ENCODE measurements at places on chromosomes 1 and 21.

- DNase-seq = peak; percentile 37
Measured at GRCh38 chr1:228445843-228446650, 29.4 kb upstream of the TRIM17 start.

- peak; percentile 62 for DNase-seq
Measured at GRCh38 chr1:116990612-116991151, 10.9 kb upstream of the CD101 start.

GRCh38 chr21:40841524-40842196 is 5.3 kb downstream of the DSCAM start:
- no peak for DNase-seq

GRCh38 chr1:1605724-1606123 is 5.8 kb upstream of the FNDC10 start:
- DNase-seq = no peak

GRCh38 chr1:76160225-76160624 is 85.7 kb downstream of the ST6GALNAC3 start:
- no peak for DNase-seq

DNA sequence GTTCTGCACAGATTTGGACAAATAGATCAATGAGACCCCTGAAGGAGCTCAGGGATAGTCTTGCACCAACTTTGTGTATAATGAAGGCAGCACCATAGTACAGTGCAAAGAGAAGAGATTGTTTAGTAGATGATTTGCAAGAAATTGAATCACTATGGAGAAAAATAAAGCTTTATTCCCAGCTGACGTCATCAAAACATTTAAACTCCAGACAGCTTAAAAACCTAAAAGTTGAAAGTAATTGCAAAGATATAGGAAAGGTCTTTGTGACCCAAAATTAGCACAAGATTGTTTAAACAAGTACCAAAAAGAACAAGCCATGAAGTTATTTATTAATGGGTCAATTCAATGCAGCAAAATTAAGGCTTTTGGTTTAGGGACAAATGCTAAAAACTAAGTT is 88.8 kb upstream of the BACE2 start:
- DNase-seq = no peak

DNA sequence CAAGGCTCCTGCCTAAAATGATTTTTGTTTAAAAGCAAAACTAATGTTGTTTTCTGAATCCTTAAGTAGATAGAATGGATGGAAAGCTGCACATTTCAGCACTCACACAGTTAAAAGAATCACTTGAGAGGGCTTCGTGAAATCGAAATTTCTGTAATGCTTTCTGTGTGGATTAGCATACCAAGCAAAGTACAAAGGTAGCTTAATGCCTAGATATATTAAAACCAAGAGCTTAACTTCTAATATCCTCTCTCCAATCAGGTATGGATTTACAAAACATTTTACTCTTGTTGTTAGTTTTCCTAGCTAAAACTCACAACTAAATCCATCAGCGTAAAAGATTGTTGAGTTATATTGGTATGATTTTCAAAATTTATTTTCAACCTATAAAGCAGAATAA is 378.8 kb upstream of the PRMT6 start:
- no peak for DNase-seq

DNA sequence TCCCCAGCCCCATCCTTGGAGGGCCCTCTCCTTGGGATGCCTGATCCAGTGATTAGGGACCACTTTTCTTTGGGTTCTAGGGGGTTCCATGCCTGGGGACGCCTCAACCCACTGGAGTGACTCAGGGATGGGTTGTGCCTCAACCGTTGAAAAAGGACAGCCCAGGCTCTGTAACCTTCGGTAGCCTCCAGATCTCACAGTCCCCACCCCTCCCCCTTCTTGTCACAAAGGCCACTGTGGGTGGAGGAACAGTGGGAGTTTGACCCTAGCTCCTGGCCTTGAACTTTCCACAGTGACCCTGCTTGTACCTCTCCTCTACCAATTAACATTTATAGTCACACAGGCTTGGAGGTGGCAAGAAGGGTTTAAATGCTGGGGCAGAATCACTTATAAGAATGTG is 2.6 kb upstream of the RORC start:
- no peak for DNase-seq

DNA sequence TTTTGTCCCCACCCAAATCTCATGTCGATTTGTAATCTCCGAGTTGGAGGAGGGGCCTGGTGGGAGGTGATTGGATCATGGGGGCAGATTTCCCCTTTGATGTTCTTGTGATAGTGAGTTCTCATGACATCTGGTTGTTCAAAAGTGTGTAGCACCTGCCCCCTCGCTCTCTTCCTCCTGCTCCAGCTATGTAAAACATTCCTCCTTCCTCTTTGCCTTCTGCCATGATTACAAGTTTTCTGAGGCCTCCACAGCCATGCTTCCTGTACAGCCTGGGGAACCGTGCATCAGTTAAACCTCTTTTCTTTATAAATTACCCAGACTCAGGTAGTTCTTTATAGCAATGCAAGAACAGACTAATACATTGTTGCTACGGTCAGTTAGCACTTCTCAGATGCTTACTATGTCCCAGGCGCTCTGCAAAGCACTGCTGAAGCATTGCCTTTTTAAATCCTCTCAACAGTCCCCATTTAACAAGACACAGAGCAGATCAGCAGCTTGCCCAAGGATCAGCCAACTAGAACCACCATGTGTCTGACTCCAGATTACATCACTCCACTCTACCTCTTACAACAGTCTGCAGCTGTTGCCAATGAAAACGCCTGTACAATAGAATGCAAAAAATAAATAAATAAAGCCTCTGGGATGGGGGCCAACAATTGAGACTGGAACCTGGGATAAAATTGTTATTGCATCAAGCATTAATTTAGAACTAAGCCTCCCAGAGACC is 52.4 kb upstream of the USP1 start:
- DNase-seq = peak; percentile 29

GRCh38 chr1:5394111-5394510 is 598.1 kb downstream of the NPHP4 start:
- DNase-seq = no peak

DNA sequence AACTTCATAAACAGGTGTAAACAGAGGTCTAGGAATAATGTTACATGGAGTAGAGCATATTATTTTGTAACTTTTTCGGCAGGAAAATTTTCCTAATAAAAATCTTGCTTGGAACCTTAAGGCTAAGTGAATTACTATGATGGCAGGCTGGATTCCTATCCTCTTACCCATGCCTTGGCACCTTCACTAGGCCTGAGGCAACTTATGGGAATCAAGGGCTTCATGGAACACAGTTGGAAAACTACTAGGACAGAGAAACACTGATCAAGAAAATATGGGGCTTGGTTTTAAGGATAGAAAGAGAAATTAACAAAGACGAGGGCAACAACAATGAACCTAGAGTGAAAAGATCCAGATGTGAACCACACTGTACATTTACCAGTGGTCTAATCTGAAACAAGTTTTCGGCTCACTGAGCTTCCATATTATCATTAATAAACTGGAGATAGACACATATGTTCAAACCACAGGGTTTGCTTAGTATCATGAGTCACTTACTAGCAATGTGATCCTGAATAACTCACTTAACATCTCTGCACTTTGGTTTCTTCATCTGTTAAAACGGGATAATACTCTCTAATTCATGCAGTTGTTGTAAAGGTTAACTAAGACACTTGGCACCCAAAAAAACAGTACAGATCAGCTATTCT is 68.5 kb downstream of the GPATCH2 start:
- DNase-seq = no peak

- DNase-seq = peak; percentile 61
Measured at GRCh38 chr1:51636764-51637522, 20.1 kb downstream of the OSBPL9 start.

GRCh38 chr1:94001397-94002045 is 92.3 kb upstream of the GCLM start:
- no peak for DNase-seq

DNA sequence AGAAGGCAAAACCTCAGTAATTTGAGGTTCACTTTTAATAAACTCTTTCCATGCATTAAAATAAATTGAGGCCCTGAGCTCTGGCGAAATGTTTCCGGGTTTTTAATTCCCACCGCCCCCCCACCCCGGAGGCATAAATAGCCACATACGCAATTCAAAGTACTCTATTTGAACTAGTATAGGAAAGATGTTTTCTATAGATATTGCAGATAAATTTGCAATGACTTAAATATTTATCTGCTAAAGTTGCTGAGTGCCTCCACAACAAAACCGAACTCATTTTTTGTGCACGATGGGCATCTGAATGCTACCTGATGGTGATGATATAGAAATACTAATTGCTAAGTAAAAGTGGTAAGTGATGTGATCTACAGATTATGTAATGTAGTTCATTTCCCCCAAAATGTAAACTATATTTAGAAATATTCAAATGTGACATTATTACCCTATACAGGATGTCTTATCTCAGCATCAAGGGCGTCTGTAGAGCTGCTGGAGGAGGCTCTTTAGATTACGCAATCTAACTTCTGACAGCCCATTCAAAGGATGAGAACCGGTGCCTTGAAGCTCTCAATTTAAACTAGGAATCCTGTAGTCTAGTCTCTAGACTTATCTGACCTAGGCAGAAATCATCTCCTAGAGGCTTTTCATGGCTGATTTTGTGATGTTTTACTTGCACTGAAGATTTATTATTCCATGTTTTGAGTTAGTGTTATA is 8.5 kb downstream of the IRF2BP2 start:
- peak; percentile 59 for DNase-seq

GRCh38 chr1:31007462-31007991 is 58.0 kb downstream of the PUM1 start:
- DNase-seq = peak; percentile 59

GRCh38 chr1:112614460-112615065 is 4.4 kb downstream of the ST7L start:
- DNase-seq = peak; percentile 73

- no peak for DNase-seq
Measured at GRCh38 chr1:38624336-38625039, 235.1 kb downstream of the RRAGC start.

DNA sequence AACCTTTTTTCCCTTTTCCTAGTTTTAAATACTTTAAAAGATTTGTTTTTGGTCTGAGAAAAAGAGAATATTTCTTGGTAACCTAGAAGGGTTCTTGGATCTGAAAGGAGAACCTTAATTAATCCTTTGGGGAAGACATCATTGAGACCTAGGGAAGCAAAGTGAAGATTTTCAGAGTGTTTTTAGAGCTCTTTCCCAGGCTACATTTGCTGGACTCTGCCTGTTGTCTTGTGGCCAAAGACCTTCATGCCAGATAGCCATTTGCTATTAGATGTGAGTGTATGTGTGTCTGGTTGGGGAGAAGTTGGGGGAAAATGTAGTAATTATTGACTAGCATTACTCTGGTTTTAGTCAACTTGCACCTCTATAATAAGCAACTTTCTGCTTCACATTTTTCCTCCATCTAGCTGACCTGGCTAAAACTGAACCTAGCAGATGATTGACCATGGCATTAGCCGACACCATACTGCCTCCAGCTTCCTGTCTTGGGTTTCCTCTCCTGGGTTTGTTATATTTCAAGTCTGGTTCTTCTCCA is 239.1 kb downstream of the USP25 start:
- DNase-seq = no peak

DNA sequence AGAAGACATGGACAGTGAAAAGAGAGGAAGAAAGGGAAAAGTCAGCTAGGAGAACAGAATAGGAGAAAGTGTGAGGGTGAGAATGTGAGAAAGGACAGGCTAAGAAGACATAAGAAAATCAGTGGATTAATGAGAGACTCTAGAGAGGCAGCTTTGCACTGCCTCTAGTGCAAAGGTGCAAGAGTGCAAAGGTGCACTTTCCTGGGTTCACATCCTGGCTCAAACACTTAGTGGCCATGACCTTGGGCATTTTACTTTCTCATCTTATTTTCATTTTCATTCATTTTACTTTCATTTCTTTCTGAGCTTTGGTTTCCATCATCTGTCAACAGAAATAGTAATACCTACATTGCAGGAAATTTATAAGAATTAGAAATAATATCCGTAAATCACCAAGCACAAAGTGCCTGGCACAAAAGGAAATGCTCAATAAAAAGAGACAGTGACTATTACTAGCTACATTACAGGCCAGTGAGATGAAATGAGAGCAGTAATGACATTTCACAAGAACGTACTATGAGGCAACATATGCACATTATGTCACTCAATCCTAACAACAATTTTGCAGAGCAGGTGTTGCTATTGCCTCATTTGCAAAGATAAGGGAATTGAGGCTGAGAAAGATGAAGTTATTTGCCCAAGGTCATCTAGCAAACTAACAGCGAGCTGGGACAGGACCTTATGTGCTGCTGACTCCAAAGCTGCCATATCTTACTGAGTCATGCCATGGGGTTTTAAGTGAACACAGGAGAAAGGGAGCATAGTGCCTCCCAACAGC is 107.0 kb upstream of the TLR5 start:
- DNase-seq = no peak

GRCh38 chr1:206080026-206080820 is 27.2 kb downstream of the RHEX start:
- no peak for DNase-seq

GRCh38 chr1:164950541-164950986 is 391.6 kb downstream of the PBX1 start:
- no peak for DNase-seq

DNA sequence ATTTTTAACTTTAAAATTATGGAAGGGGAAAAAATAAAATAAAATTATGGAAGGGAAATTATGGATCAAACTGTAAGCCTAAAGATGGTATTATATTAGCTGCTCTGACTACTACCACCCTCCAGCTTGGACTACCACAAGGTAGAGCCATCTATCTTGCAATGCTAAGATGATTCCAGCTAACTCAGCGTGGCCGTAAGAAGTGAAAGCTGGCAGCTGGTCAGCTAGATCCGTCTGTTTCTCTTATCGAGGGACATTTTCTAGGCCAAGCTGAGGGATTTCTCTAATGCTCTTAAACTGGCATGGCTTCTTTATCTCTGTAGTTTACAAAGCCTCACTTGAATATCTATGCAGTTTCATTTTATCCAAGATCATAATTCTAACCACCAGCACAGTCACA is 31.5 kb downstream of the LYST start:
- DNase-seq = no peak

- DNase-seq = no peak
Measured at GRCh38 chr1:93186667-93187066, 6.1 kb downstream of the CCDC18 start.

GRCh38 chr1:21761052-21761451 is 21.9 kb downstream of the USP48 start:
- DNase-seq = no peak

DNA sequence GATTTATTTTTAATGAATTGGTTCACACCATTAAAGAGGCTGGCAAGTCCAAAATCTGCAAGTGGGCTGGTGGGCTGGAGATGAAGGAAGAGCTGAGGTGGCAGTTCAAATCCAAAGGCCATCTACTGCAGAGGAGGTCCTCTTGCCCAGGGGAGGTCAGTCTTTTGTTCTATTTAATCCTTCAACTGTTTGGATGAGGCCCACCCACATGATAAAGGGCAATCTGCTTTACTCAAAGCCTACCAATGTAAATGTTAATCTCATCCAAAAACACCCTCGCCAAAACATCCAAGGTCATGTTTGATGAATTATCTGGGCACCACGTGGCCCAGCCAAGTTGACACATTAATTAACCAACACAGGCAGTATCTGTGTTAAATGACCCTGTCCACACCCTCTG is 99.0 kb downstream of the RRAGC start:
- no peak for DNase-seq

- no peak for DNase-seq
Measured at GRCh38 chr1:212471286-212471685, 38.6 kb downstream of the NENF start.

- no peak for DNase-seq
Measured at GRCh38 chr21:19523746-19524145, 1120.2 kb upstream of the TMPRSS15 start.

Data from dermis blood vessel endothelial cell (primary cell).